IPS DF 6.9 (cell line): ENCODE measurements at places on chromosomes 7 and 10.

- DNase-seq = no peak
Measured at GRCh38 chr7:50146692-50147091, 53.6 kb upstream of the ZPBP start.

- DNase-seq = no peak
Measured at GRCh38 chr10:102453502-102453901, 2.2 kb upstream of the C10orf95 start.

DNA sequence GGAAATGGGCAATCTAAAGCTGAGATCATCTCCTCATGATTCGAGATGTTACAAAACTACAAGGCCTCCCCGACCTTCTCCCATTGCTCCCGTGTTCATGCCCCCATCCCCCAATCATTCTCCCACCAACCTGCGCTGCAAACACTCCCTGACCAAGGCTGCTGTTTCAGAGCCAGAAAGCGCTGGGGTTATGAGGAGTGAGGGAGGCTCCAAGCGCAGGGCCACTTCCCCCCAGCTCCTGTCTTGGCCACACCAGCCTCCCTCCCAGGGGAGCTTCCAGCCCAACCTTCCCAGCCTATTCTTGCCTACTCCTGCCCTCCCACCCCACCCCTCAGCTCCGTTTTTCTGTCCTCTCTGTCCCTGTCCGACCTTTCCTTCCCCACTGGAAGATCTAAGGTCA lies 14.7 kb upstream of the NODAL start:
- DNase-seq = no peak

GRCh38 chr7:42137941-42138340 lies 99.1 kb downstream of the GLI3 start:
- DNase-seq = no peak

- no peak for DNase-seq
Measured at GRCh38 chr7:96832092-96832662, 122.5 kb upstream of the SEM1 start.

- no peak for DNase-seq
Measured at GRCh38 chr10:62224606-62225005, 44.0 kb downstream of the RTKN2 start.

GRCh38 chr10:30231071-30231652 lies 117.9 kb downstream of the MTPAP start:
- DNase-seq = no peak

GRCh38 chr7:149719912-149720335 lies 53.5 kb downstream of the ZNF467 start:
- no peak for DNase-seq

DNA sequence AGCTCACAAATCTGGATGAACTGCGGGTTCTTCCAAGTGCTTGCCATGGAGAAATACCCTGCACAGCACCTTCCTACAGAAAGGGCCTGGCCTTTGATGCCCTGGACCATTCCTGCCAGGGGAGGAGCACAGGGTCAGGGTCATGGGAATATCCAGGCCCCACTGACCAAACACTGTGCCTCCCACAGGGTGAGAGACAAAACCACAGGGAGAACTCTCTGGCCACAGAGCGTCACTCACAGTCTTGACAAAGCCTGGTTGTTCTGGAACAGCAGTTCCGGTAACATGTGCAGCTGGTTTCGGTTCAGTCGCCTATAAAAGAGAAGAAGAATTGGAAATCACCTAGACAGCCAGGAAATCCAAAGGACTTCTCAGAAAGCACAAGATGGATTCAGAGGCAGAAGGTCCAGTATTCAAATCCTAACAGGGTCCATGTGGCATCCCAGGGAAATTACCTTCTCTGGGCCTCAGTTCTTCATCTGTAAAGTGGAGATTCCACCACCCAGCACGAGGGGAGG lies 28.1 kb downstream of the SLIT1 start:
- DNase-seq = no peak

DNA sequence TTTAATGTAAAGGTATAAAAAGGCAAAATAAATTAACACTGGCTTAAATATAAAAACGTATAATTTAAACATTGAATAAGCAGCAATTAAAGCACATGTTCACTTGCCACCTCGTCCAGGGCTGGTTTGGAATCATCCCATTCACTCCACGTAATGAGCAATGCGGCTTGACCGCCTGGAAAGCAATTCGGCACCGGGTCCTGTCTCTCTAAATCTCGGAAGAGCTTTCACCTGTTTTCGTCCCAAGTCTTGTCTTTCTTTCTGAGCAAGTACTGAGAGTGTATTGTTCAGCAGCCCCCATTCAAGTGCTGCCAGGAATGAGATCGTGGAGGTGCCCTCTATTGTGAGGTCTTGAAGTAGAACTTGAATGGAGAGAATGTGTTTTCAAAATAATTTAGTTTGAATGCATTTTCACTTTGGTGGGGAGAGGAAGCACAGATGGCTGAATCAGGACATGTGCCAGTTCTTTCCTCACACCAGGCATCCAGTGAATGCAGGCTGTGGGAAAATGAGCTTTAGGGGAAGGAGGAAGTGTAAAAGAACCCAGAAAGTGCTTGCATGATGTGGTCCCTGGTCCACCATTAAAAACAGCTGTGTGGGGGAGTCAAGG lies 515.2 kb downstream of the REEP3 start:
- DNase-seq = no peak

DNA sequence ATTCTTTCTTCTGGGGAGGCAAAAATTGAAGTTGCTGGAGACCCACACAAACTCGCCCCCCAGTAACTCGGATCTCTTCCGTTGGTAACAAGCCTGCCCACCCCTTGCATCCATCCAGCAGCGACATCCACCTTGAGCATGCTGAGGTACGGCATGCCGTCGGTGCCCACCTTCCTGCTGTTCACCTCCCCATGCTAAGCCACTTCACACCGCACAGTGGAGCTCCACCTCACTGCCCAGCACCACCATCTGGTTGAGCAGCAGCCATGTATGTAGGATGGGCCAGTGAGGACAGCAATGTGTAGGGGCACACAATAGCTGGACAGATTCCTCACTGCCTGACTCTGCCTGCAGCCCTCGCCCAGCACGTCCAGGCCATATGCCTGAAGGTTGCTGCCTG lies 138.1 kb upstream of the ZNF92 start:
- DNase-seq = no peak

- DNase-seq = no peak
Measured at GRCh38 chr7:155645662-155646061, 1.2 kb downstream of the RBM33 start.

- DNase-seq = no peak
Measured at GRCh38 chr10:1227510-1228402, 171.6 kb downstream of the WDR37 start.

DNA sequence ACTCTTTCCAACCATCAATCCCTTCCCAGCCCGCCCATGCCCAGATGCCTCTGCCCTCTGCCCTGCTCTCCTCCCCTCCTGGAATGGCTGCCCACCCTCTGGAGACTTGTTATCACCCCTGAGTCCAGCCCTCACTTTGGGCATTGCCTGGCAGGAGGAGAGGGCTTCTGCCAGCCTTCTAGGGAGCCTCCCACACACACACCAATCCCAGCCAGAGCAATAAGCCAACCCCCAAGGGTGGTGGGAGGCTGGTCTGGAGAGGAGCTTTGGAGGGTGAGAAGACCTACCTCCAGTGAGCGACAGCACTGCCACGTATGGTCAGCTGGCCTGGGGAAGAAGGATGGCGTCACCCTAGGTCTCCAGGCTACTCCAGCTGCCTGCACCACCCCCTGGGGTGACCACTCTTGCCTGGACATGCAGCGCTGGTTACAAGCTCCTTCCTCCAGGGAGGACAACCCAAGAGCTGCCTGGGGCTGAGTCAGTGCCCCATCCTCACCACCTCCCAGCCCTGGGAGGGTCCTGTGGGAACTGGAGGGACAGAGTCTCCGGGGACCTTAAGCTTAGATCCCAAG lies 8.4 kb downstream of the C10orf105 start:
- DNase-seq = no peak

DNA sequence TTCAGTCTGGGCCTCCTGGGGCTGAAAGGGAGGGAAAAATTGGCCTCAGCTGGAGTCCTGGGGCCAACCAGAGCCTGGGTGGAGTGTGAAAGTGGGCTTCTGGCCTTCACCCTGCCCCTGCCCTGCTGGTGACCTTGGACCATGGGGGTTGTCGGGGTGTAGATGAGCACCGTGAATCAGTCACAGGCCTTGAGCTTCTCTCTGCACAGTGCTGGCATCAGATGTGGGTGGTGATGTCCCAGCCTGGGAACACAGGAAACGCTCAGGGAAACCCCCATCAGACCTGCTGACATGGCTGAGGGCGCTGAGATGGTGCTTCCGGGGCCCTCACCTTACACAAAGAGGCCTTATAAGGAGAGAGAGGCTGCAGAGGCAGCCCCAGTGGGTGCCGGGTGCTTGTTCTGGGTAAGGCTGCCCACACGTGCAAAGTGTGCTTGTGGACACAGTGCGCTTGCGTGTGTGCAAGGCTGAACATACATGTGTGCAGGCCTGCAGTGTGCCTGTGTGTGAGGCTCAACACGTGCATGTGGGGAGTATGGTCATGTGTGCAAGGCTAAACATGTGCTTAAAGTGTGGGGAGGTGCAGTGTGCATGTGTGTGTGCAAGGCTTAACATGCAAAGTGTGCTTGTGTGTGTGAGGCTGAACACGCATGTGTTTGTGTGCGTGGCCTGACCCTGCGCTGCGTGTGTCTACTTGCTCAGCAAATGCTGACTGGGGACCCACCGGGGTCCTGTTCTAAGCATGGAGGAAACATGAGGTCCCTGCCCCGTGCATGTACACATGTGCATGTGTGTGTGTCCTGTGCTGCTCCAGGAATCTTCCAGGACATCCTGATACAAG lies 6.5 kb downstream of the ARPC1B start:
- DNase-seq = no peak

GRCh38 chr7:142140401-142140959 lies 29.0 kb downstream of the MGAM2 start:
- no peak for DNase-seq

DNA sequence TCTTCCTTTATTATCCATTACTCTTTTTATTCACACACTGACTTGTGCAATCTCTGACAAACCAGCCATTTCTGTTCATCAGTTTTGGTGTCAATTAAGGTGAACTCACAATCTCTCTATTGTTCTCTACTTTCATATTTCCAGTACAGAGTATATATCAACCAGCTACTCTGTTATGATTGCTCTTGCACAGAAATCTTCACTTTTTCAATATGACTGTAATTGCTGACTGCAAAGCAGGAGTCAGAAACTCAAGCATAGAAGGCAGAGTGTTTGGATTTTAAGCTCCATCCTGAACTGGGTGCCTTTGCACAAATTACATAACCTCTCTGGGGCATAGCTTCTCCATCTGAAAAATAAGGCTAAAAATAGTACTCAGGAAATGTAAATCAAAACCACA lies 1042.0 kb downstream of the GRM8 start:
- no peak for DNase-seq

DNA sequence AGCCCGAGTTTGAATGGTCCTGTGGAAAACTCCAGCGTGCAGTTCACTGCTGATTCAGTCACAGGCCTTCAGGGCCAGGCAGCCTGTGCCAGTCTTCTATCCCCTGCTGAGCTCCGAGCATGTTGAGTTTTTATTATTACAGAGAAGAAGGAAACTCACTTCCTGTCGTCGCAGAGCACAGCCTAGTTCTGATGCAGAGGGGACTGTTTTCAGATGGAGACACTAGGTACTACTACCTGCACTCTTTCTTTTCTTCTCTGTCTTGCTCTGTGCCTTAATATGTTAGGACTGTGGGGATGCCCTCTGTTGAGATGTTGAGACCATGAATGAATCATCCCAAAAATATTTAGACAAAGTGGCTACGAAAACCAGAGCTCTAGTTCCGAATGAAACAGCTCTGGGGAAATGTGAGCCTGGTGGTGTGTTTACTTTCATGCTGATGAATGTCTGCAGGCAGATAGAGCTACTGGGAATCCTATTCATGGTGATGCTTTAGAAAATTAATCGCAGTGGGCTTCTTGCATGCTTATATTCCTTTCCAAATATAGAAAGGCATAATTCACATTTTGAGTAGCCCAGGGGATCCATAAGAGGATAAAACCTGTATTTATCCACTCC lies 29.6 kb downstream of the CASP7 start:
- DNase-seq = no peak

- DNase-seq = no peak
Measured at GRCh38 chr10:110361800-110362456, 57.2 kb upstream of the SMNDC1 start.

- no peak for DNase-seq
Measured at GRCh38 chr7:122944682-122945303, 50.7 kb downstream of the TAS2R16 start.

DNA sequence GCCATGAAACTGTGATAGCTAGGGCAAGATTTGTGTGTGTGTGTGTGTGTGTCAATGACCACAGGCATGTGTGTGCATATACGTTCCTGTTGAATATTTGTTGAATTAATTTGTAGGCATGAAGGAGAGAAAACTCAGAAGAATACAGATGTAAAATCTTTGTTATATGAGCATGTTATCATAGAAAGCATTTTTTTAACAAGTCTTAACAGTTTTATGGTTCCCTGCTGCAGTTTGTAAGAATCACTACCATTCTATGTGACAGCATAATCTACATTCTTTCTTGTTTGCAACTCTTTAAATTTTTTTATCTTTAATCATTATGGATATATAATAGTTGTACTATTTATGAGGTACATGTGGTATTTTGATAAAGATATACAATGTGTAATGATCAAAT lies 130.3 kb downstream of the CD36 start:
- no peak for DNase-seq

- DNase-seq = no peak
Measured at GRCh38 chr10:88979153-88979562, 11.4 kb upstream of the FAS start.

DNA sequence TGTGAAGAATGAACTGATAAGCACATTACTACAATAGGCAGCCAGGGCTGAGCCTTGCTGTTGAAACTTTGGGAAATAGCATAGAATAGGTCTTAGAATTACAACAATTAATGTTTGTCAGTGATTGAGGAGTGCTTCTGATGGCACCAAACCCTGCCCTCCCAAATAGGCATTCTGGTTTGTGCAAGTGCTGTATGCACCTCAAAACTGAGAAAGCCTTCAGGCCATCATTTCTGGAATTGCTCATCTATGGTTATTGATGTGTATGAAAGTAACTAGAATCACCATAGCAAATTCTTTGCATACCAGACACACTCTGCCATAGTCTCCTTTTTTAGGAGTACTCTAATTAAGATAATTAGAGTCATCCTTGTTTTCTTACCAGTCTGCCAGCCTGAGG lies 585.0 kb upstream of the MBL2 start:
- no peak for DNase-seq

- no peak for DNase-seq
Measured at GRCh38 chr10:93917821-93918220, 24.0 kb downstream of the SLC35G1 start.

DNA sequence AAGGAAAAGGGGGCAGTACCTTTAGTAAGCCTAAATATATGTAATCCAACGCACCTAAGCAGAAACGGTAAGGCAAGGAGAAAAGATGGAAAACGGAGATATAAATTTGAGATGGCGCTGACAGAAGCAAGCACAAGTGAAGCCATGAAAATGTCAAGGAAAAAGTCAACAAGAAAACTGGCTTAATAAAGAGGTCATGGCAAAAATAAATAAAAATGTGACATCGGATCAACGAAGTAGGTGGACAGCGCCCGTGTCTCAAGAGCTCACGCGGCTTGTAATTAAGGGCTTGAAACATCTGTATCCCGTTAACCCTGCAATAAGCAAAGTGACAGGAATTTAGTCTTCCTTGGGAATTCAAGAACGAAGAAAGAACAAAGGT lies 611 bp downstream of the NDUFA5 start:
- no peak for DNase-seq

- DNase-seq = no peak
Measured at GRCh38 chr10:7243873-7244272, 167.0 kb downstream of the SFMBT2 start.
